ENCODE measurements at places on chromosomes 7 and 10.

DNA sequence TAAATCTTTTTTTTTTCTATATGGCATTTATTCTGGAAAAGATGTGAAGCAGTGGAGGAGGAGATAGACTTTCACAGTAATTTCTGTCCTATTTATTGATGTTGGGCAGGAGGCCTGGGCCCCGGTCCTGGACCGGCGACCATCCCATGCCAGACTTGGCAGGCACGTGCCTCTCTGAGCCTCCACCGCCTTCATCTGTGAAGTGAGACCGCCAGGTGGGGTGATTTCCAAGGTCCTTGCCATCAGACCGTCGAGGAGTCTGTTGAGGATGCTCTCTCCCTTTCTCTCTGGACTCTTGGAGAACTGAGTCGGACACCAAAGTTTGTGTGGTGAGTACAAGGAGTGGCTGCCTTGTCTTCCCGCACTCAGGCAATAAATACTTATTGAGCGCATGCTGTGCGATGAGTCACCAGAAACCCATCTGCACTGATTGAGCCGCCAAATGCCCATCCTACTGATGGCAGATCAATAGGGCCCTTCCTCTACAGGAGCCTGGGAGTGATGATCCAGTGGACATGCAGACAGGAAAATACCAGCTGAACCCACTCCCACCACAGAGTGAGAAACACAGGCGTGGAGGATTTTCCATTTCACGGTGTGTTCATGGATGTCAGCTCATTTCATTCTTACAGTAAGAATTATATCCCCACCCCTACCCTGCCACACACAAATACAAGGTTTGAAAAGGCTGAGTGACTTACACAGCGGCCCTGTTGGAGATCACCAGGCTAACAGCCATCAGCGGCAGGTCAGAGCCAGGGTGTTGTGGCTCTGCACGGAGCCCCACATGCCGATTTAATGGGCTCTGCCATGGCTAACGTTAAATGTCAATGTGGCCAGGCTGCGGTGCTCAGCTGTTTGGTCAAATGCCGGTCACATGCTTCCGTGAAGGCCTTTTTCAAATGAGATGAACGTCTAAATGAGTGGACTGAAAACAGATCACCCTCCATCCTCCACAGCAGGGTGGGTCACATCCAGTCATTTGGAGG, 11.5 kb upstream of the PRKAG2 start:
- no peak for DNase-seq

DNA sequence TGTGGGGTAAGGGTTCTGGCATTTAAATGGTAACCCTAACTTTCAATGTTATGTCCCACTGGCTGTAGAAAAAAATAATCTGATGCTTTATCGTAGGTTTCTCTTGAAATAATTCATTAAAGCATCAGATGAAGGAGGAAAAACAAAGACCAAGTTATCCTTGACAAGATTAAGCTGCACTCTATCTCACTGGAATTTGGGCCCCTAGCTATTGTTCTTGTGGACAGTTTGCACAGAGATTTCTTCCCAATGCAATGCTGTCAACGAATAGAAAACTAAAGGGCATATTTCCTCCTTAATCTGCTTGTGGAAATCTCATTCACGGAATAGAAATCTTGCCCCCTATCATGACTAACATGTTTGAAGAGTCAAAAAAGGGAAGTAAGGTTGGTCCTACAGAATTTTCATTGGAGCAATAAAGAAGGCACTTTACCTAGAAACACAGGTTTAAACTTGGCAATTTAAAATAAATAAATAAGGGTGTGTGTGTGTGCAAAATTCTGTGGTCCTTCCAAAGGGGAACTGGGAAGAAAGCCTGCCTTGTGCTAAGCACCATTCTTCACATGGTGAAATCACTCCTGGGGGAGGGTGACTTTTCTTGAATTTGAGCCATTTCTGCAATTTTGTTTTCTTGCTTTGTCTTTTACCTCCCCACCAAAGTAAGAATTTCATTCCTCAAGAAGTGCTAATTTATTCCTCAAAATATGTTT, 242.8 kb downstream of the GLI3 start:
- no peak for DNase-seq

GRCh38 chr7:90172624-90173023, 18.4 kb downstream of the STEAP1 start:
- DNase-seq = no peak

- DNase-seq = no peak
Measured at GRCh38 chr10:32947586-32947985, 10.4 kb downstream of the ITGB1 start.

GRCh38 chr10:88987243-88987725, 3.3 kb upstream of the FAS start:
- DNase-seq = no peak

- DNase-seq = no peak
Measured at GRCh38 chr10:132404169-132404880, 7.3 kb downstream of the PWWP2B start.

DNA sequence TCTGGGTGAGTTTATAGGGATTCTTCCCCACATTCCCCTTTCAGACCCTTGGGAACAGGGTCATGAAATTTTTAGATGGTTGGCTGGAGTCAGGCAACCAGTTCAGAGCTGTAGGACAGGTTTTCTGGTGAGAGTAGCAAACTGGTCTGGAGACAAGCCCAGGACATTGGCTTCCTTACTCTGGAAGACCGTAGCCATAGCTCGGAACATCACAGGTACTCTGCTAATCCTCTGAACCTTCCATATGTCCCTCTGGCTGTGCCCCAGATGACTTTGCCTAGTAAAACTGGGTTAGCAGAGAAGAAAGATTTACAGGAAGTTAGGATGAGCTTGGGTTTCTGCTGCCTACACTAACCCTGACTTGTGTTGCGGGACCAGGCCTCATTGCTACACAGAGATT, 104.5 kb upstream of the MKLN1 start:
- DNase-seq = no peak
